Activated CD8-positive, alpha-beta memory T cell treated with anti-CD3 and anti-CD28 coated beads, Interleukin-2, amount 10 ng/mL, durations not matched to agents 7 days and 5 days (primary cell): ENCODE measurements at places on chromosomes 3 and 15. TPM values are rescaled to one million over a fixed set of nuclear protein-coding genes. Genes with fewer than 3 reads are reported as not detected.

The HYAL1 gene
- total RNA-seq, result 0.15 TPM

GRCh38 chr15:74890665-74890960, 771 bp downstream of the MPI start:
- H3K4me3 ChIP-seq, result peak overlapping the region; percentile 93
- H3K4me1 ChIP-seq, result peaks cover 48% of the 10 kb centered on the region
- H3K27ac ChIP-seq, result peak overlapping the region; percentile 93
- H3K36me3 ChIP-seq, result peaks cover 29% of the 10 kb centered on the region
- DNase-seq, result no peak

DNA sequence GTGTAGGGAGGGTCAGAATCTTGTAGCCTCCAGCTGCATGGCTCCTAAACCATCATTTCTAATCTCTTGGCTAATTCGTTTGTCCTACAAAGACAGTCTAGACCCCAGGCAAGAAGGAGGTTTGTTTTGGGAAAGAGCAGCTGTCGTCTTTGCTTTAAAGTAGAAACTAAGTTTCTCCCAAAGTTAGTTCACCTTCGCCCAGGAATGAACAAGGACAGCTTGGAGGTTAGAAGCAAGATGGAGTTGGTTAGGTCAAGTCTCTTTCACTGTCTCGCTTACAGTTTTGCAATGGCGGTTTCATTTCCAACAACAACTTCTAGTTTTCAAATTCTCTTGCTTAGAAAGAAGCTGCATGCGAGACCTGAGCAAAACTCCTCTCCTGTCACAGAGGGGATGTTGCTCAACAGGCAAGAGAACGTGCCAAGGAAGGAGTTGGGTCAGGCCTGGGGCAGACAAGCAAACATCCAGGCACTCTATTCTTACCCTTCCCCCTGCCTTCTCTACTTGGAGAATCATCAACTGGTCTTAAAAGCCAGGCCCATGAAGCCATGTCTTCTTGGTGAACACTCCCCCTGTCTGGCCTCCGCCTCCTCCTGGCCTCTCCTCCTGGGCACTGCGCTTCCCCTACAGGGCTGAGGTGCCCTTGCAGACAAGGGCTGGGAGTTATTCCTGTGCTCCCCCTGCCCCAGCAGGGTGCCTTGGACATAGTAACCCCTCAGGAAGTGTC, 57.6 kb downstream of the TMEM44 start:
- H3K4me1 ChIP-seq, result peaks cover 8% of the 10 kb centered on the region
- no peaks in the 10 kb centered on the region for H3K36me3 ChIP-seq
- peaks cover 24% of the 10 kb centered on the region for H3K27me3 ChIP-seq
- H3K4me3 ChIP-seq, result no peak overlapping the region
- H3K27ac ChIP-seq, result no peak overlapping the region
- no peak for DNase-seq

GRCh38 chr3:47578119-47578632, 489 bp downstream of the CSPG5 start:
- no peak overlapping the region for H3K27ac ChIP-seq
- peak overlapping the region; percentile 54 for H3K4me3 ChIP-seq
- H3K4me1 ChIP-seq, result no peaks in the 10 kb centered on the region
- peaks cover 43% of the 10 kb centered on the region for H3K27me3 ChIP-seq
- DNase-seq, result peak; percentile 53
- no peaks in the 10 kb centered on the region for H3K36me3 ChIP-seq

DNA sequence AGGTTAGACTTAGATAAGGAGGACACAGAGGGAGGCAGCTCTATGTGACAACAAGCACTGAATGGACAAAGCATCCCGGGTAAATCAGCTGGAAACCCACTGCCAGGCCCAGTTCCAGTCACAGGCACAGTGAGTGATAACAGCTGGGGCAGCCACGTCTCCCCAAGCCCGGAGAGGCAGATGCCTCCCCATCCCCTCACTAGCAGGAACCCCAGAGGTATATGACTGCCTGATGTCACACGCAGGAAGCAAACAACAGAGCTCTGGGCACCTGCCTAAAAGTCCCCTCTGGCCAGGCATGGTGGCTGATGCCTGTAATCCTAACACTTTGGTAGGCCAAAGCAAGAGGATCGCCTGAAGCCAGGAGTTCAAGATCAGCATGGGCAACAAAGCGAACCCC, 18.2 kb downstream of the C15orf62 start:
- no peak for DNase-seq
- H3K4me1 ChIP-seq, result peaks cover 20% of the 10 kb centered on the region
- H3K27ac ChIP-seq, result peak overlapping the region; percentile 76
- H3K27me3 ChIP-seq, result no peaks in the 10 kb centered on the region
- H3K36me3 ChIP-seq, result peaks cover 2% of the 10 kb centered on the region

DNA sequence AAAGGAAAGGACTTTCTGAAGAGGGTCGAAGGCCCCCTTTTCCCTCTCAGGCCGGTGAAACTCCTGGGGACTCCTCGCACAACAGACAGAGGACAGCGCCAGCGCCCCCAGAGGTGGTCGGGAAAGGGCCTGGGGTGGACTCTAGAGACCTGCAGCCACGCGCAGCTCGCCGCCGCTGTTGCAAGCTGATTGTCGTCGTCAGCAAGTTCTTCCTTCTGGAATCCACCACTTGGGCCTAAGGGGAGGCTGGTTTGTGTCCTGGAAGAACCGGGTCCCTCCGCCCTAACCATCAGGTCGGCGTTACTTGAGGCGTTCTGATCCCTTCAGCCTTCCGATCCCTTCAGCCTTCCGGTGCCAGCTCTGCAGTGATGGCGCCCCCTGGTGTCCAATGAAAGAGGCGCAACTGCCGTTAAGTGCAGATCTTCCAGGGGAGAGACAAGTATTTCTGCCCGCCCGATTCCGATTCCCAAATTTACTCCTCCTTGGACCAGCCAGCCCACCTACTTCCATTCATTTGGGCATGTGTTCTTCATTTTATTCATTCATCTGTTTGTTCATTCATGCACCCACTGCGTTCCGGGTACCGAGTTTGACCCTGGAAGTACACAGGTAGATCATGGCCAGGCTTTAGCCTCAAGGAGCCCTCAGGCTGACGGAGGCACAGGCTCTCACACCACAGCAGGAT, 77.2 kb upstream of the SLC6A11 start:
- no peaks in the 10 kb centered on the region for H3K36me3 ChIP-seq
- peak; percentile 74 for DNase-seq
- no peak overlapping the region for H3K4me3 ChIP-seq
- H3K4me1 ChIP-seq, result no peaks in the 10 kb centered on the region

DNA sequence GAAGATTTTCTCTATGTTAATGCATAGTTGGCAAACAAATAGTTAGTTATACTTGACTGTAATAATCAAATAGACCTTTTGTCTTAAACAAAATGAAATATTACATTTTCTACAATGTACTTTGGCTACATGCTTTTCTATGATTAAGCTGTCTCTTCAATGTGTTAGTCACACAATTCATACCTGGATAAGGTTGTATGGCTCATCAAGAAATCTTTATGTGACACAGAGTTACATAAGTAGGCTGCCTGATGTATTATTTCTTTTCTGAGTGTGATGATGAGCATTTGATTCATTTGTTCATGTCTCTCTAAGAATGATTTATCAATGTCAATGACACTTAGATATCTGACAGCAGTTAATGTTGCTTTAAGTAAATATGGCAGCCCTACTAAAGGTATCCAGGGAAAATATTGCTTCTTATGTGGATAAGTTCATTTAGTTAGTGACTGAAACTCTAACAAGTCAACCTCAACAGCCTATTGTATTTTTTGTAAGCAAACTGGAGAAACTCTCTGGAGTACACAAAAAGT, 157.4 kb upstream of the SOX2 start:
- H3K27me3 ChIP-seq, result no peaks in the 10 kb centered on the region
- no peak overlapping the region for H3K4me3 ChIP-seq
- no peaks in the 10 kb centered on the region for H3K36me3 ChIP-seq
- H3K27ac ChIP-seq, result no peak overlapping the region
- no peak for DNase-seq
- no peaks in the 10 kb centered on the region for H3K4me1 ChIP-seq

GRCh38 chr15:65980824-65981456, 111.6 kb downstream of the RAB11A start:
- H3K4me1 ChIP-seq, result peaks cover 4% of the 10 kb centered on the region
- H3K27ac ChIP-seq, result no peak overlapping the region
- DNase-seq, result peak; percentile 44
- peaks cover 39% of the 10 kb centered on the region for H3K27me3 ChIP-seq

GRCh38 chr3:171122861-171123260, 96.3 kb upstream of the SLC2A2 start:
- no peaks in the 10 kb centered on the region for H3K27me3 ChIP-seq
- no peak overlapping the region for H3K4me3 ChIP-seq
- H3K36me3 ChIP-seq, result peaks cover 53% of the 10 kb centered on the region
